CD4-positive, alpha-beta T cell treated with Interleukin-2 at 100 ng/mL for 4 hours (primary cell): ENCODE measurements at places on chromosomes 1 and 21.
A peak's percentile ranks its signal among the peaks of the same experiment; 100 is the strongest.

- DNase-seq: no peak
These were observed 146.3 kb upstream of the RAB4A start for GRCh38 chr1:229124520-229125124.

GRCh38 chr1:31757989-31758388 lies 6.2 kb downstream of the ADGRB2 start:
- no peak for DNase-seq

DNA sequence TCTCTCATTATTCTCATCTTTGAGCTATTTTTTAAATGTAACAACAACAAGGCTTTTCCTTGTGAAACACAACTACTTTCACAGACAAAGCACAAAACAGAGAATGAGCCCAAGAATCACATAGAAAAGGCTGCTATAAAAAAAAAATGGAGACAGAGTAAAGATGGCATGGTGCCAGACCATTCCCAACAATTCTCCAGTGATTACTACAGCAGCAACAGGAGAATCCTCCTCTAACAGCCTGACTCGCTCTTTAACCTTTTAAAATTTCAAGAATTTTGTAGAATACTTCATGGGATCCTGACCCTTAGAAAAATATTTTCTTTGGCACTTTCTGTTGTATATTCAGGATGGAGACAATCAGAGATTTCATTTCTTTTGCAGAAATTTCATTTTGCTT lies 3.8 kb upstream of the BCAS2 start:
- no peak for DNase-seq

- no peak for DNase-seq
These were observed 32.2 kb upstream of the CD1D start for GRCh38 chr1:158148468-158148867.

- no peak for DNase-seq
These were observed 26.8 kb upstream of the KDM4A start for GRCh38 chr1:43622901-43623780.

- no peak for DNase-seq
These were observed 23.4 kb downstream of the ARID1A start for GRCh38 chr1:26719205-26719604.

DNA sequence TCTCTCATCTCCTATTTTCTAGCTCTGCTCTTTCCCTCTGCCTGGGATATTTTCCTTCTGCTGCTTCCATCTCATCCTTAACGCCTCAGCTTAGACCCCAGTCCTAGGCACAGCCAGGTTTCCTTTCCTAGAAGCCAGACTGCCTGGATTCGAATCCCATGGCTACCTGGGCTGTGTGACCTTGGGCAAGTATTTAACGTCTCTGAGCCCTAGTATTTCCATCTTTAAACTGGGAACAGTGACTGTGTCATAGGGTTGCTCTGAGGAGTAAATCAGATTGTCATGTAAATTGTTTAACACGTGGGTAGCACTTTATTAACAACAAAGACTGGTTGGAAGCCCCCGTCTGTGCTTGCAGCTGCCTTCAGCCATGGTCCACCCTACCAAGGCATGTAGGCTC lies 18.4 kb downstream of the DHRS3 start:
- DNase-seq: no peak

DNA sequence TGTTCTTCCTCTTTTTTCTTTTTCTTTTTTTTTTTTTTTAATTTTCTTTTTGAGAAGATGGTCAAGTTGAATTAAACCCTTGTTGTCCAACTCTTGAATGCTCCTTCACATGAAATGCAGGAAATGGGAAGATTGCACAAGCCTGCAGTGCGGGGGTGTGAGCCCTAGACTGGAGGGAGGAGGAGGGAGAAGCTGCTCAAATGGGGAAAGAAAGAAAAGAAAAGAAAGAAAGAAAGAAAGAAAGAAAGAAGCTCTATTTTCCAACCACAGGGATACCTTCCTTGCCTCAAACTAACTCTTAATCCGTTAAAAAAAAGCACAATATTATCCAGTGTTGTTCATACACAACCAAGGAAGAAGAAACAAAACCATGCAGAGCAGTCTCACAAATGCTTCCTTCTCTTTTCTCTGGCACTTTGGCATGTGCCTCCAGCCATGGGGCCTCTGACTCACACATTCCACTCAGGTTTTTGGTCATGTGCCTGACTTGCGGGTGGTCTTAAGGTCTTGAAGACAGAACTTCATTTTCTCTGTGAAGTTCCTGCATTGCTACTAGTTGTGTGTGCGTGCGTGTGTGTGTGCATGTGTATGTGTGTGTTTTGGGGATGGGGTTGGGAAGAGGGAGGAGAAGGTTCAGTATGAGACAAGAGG lies 276.1 kb downstream of the RPS6KC1 start:
- DNase-seq: no peak

DNA sequence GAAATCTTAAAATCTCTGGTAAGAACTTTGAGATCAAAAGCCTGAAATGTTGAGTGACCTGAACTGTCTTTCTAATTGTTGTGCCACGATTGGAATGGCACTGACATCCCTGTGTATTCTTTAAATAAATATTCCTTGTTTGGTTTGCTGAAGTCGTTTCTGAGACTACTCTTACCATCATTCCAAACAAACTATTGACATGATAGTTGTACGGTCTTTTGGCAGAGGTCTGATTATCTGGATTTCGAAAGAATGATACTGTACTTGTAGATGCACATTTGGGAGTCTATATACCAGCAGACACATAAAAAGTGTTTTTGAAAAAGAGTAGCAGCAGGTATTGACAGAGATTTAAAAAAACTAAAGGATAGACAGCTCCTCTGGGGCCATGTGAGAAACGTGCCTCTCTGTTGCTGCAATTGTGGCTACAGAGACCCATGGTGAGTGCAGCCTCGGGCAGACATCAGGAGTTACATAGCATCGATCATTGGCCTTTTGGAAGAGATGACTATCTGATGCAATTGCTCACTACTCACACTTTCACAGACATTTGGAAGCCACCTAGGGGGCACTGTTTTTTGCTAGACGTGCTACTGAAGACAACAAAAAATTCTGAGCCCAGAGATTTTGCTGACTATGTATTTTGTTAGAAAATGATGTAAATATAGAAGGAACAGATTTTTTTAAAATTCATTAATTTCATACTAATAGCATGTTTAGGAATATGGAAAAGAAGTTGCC lies 464.5 kb downstream of the KCNT2 start:
- DNase-seq: no peak

- no peak for DNase-seq
These were observed 152.2 kb downstream of the SIPA1L2 start for GRCh38 chr1:232477728-232478127.

GRCh38 chr1:208093754-208094719 lies 150.1 kb downstream of the PLXNA2 start:
- DNase-seq: peak; percentile 44

GRCh38 chr1:224127925-224128819 lies 14.3 kb downstream of the FBXO28 start:
- no peak for DNase-seq

DNA sequence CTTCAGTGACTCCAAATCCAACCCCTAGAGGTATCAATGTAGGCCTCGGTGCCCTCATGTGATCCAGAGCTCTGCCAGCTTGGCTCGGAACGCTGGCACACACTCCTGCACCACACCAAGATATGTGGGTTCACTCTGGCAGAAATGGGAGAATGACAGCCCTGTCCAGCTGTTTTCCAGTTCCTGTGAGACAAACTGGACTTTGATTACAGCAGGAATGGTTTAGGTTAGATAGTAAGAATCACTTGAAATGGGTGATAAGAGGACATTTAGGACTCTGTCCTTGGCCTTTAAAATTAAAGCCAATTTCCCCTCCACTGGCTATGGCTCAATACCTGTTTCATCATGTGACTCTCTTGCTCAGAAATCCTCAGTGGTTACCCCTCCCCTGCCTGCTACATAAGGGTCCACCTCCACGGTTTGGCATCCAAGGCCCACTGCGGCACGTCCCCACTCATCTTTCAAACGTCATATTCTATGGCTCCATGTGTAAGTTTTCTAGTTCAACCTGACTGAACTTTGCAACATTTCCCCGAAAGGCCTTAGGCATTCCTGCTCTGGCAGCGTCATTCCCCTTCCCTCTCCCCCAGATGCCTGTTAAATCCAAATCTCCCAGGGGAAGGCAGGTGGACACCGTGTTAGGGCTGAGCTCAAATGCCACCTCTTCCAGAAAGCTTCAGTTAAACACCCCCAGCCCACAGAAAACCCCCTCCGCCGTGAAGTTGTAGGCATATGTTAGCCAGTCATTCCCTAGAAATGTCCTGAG lies 44.7 kb downstream of the PLEKHA6 start:
- no peak for DNase-seq

GRCh38 chr1:227987181-227987580 lies 19.6 kb upstream of the WNT3A start:
- DNase-seq: no peak

- no peak for DNase-seq
These were observed 103.0 kb downstream of the SNX7 start for GRCh38 chr1:98764485-98764884.

DNA sequence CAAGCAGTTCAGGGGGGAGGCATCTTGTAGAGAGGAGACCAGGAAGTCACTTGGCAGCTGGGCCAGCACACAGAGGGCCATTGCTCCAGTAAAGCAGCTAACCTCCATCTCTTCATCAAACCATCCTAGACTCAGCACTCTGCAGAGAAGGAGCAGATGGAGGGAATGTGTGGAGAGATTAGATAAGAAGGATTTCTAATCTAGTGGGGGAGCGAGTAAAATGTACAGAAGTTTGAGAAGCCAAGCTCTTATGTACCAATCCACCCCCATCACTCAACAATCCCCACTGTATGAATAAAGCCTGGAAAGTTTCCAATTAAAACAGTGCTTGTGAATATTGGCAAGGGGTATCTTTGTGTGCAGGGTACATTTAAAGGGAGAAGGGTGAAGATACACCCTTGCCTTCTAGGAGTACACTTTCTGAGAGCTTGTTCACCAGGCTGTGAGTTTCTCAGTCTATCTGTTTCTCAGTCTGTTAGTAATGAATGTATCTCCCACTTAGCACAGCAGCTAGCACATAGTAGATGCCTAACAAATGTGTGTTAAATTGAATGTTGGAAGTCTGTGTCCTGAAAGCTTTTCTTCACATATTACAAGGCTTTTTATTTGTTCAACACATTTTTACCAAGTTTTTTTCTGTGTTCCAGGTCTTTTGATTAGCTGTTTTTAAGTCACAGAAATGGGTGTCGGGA lies 142.7 kb upstream of the UBE2U start:
- DNase-seq: no peak

- DNase-seq: no peak
These were observed 97.1 kb downstream of the DIRAS3 start for GRCh38 chr1:67953301-67953700.

DNA sequence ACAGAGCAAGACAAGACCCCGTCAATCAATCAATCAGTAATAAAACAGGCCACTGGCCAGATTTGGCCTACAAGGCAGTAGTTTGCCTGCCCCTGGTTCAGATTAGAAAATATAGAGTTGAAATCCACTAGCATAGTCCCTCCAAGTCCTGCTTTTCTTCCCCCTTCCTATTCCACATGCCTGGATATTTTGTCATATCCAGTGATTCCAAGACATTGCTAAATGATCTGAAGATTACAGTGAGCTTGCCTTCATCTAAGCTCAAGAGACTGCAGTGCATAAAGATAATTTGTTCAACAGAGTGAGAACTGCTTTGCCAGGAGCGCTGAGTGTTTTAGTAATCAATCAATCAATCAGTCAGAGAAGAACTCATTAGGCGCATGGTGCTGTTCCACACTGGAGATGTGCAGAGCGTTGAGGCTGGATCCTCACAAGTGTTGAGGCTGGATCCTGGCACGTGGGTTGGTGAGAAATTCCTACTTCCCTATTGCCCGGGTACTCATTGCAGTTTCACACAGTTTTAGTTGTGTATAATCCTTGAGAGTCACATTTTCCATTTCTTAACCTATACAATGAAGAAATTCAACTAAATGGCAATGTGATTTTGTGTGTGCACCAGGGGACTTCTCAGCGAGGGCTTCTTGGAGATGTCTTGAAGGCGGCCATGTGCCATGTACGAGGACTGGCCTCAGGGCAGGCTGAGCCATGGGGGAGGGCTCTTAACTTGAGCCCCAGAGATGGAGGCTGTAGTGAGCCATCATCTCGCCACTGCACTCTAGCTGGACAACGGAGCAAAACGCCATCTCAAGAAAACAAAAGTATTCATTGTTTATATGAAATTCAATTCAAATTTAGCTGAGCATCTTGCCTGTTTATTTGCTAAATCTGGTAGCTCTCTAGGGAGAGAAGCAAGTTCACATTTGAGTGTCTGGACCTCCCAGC lies 76.3 kb downstream of the TOMM20 start:
- DNase-seq: no peak

DNA sequence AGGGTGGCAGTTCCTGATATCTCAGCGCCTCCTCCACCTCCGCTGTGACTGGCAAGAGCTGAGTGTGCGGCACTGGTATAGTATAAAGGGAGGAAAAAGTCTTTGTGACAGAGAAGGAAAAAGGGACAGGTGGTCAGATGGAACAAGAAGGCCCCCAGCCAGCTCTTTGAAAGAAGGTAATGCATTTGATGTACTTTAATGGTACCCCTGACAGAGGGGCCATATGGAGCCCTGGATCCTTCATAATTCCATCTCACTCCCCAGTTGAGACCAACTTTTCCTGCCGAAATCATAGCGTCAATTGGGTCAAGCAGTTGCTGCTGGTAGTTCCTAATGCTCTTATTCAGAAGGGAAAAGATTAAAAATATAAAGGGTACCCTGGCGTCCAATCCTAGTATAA lies 198.2 kb downstream of the ZNF326 start:
- no peak for DNase-seq

GRCh38 chr1:26524181-26524580 lies 5.4 kb upstream of the RPS6KA1 start:
- no peak for DNase-seq

GRCh38 chr1:221916176-221916575 lies 174.3 kb upstream of the DUSP10 start:
- no peak for DNase-seq

- DNase-seq: no peak
These were observed 93.5 kb downstream of the NAV1 start for GRCh38 chr1:201632364-201632952.
